ENCODE measurements at places on chromosomes 11 and 22.

DNA sequence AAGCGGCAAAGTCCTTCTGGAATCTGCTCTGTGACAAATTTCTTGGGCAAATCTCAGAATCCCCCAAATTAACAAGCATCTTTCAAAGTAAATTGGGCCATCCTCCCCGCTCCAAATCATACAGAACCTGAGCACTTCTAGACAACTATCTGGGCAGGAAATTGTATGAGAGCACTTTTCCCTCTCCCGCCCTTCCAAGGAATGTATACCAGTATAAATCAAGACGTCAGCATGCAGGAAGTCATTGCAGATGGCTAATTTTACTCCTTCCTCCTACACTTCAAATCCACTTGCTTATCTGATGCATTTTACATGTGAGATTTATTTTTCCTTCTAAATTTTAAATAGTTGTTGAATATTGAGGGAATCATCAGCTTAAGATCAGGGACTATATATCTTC is 52.1 kb downstream of the NTM start:
- DNase-seq: no peak

- DNase-seq: no peak
Observed at GRCh38 chr22:17999851-18000250, 24.5 kb downstream of the MICAL3 start.

GRCh38 chr11:115362997-115363396 is 141.2 kb downstream of the CADM1 start:
- DNase-seq: no peak

DNA sequence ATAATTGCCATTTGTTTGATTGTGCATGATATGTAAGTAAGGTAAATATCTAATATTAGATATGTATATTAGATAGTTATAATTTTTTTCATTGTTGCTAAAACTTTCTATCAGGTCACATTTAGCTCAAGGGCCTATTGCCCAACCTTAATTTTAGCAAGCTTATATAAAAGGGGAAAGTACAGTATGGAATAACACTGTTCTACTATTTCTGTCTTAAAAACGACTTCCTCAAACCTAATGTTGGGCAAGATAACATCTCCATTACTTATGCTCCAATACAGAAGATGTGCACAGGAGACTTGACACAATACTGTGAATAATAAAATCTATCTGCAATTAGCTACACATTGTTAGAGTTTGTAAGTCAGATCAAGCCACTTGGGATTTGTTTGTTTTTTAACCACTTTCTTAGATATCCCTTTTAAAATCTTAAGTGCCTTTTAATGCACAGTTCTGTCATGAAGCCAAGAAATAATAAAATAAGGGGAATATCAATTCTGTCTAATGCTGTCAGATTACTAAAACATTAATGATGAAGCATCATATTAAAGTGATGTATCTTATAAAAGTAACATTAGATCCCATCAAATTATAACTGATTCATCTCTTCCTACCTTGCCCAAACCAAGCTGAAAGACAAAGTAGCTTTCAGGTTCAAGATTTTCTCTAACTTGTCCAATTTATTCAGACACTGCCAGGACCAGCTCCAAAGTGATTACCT is 98.1 kb downstream of the SIK3 start:
- DNase-seq: no peak

DNA sequence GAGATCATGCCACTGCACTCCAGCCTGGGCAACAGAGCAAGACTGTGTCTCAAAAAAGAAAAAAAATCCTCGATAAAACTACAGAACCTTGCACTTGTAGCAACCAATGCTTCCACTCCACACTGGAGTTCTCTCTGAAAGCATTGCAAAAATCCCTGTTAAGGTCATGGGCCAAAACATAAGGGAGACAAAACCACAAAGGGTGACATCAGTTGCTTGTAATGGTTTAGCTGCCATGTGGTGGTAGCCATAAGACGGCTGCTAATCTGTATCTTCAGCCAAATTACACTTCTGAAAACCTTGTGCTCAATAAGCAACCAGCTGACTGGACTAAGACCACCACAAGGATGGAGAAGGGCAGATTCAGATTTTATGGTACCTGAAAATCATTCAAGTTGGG is 20.6 kb upstream of the TPH1 start:
- no peak for DNase-seq

DNA sequence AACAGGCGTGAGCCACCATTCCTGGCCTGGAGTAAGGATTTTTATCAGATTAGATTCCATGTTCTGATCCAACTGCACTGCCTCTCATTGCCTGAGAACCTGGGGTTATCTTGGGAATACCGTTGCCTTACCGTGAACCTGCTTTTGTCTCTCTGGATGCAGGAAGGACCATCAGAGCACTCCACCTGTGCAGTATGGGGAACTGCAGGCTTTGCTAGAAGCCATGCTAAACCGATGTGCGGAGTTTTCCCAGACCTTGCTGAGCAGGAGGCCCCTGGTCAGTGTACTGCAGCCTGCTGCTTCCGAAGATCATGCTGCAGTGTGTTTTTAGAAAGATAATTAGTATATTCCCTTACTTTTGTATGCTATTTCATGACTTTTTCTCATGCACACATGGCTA is 43.6 kb downstream of the MEI1 start:
- DNase-seq: no peak

DNA sequence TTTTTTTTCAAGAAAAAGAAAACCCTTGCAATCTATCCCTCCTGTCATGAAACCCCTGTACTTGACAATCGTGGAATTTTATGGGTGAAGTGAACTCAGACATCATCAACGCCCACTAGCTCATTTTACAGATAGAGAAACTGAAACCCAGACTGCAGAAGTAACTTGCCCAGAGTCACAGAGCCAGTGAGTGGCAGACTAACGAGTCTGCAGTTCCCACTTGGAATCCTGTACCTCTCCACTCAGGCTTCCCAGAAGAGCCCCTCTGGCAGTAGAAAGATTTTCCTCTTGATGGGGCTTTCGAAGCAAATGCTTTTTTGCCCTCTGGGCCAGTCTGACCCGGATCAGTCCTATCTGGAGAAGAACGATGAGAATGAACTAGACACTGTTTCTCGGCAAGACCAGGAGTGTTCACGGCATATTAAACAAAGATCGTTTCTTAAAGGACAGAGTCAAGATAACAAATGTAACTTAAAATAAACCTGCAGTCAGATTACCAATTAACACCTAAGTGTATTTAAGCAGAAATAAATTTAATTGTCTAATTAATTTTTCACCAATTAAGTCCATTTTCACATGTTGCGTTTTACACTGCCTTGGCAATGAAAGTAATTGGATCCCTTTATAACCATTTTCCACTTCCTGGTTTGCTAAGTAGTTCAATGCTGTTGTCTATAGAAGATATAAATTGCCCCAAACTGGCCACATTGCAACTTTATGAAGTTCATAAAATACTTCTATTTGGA is 61.3 kb upstream of the CREB3L1 start:
- no peak for DNase-seq

DNA sequence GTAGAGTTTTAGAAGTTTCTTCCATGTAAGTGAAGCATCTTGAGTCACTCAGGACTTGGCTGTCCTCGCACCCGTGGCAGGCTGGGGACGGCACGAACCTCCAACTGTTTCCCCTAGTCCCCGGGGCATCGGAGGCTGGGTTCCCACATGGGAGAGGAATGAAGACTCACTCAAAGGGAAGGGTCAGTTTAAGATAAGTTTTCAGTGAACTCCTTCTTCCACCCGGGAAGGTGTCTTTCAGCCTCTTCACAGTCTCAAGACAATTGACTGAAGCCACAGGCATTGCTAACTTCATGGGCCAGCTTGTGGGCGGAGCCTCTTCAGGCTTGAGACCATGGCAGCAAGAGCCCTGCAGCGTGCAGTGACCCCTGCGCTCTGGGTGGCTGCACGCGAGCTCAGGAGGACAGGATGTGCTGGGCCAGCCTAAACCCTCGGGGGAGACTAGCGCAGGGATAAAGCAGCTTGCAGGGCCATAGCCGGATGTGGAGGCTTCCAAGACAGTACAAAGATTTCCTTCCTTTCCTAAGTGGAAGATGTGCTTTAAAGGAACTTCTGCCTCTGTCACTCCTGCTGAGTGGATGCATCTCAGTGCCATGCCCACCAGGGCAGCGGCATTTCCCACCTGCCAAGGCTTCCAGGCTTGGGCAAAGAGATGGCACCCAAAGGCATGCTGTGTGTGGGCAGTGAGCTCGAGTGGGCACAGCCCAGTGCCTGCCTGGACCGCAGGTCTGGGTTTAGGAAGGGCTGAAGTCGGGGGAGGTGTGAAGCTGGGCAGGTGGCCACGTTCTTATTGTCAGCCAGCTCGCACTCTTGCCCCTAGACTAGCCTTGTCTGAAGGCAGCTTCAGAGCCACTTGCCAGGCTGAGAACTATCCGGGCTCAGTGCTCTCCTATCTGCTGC is 32.9 kb downstream of the PPIL2 start:
- DNase-seq: no peak

DNA sequence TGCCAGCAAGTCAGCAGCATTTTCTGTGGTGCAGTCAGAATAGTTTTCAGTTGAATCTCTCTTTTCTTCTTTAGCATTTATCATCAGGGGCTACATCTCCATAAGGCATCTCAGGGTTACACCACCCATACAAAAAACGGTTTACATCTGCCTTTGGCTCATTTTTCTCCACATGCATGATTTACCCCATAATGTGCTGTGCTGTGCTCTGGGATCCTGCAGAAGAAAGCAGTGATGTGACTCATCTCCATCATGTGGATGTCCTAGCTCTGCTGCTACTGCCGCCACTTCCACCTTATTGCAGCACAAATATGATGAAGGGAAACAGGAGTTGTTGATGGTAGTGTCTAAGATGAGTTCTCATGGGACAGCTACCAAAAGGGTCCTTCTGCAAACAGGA is 30.0 kb upstream of the CCDC179 start:
- DNase-seq: no peak
